Prostate gland (tissue), 2 donors: ENCODE measurements at places on chromosomes 2 and 18.
A peak's percentile ranks its signal among the peaks of the same experiment; 100 is the strongest.

GRCh38 chr18:64271246-64271645 lies 122.4 kb upstream of the LINC00305 start:
- no peak for DNase-seq

DNA sequence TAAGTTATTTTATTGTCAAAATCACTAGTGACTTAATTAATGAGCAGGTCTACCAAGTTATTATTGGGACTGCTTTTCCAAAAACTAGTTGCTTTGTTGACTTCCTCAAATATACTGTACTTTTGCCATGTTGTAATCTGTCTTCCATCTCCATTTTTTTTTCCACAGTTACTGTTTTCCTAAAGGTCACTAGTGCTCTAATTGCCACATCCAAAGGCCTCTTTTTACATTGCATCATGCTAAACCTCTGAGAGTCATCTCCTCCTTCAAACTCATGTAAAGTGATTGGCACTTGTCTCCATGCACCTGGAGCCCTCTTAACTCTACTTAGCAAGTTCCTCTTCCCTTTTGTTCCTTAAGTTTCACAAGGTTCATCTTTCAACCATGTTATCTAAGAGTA lies 11.8 kb downstream of the PMAIP1 start:
- no peak for DNase-seq

DNA sequence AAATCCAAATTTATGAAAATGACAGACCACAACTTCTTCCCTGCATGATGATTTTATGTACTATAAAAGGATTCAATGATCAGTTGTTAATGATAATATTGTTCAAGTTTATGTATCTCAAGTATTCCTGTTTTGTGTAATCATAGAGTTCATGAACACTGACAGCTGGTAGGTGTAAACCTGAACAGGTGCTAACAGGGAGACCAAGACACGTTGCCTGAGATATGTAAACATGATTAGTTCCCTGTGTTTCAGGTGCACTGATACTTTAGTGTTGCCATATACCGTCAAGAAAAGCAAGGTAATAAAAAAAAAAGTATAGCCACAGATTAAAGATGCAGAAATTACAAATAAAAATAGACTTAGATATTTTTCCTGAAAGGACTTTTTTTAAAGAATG lies 131.8 kb downstream of the BAZ2B start:
- no peak for DNase-seq

DNA sequence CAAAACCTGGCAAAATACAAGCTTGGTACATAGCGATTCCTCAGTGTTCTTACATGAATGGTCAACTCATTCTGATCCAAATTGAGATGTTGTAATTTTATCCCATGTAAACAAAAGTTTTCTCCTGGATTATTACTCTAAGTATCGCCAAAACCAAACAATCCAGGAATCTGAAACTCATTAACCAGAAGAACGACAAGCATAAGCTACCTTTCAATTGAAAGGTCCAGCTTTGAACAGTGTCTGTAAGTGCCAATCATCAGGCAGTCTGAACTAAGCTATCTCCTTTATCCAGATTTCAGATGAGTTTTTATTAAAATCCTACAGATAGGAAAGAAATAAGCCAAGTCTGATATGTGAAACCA lies 2.4 kb downstream of the MEX3C start:
- DNase-seq = no peak

DNA sequence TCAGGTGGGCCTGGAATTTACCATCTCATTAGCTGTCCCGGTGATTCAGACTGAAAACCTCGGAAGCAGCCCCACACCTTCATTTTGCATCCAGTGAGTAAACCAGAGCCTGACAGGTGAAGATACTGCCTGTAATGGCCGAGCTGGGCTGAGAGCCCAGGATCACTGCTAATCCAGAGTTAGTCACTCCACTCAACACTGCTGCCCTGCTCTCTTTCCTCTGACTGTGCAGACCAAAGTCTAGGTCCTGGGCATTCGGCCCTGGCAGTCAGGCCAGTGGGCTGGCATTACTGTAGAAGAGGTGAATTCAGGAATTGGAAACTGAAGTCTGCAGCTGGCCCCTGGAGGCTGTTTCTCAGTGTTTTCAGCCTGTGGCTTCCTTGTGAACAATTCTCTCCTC lies 44.3 kb downstream of the TMEM17 start:
- DNase-seq = no peak

GRCh38 chr2:196214156-196214555 lies 42.8 kb upstream of the STK17B start:
- DNase-seq = no peak

GRCh38 chr2:11411768-11412448 lies 54.1 kb downstream of the E2F6 start:
- DNase-seq = peak; percentile 32

- DNase-seq = peak; percentile 33
Observed at GRCh38 chr2:160324161-160324800, 124.2 kb upstream of the ITGB6 start.

- DNase-seq = no peak
Observed at GRCh38 chr2:112516801-112517200, 25.5 kb upstream of the POLR1B start.

DNA sequence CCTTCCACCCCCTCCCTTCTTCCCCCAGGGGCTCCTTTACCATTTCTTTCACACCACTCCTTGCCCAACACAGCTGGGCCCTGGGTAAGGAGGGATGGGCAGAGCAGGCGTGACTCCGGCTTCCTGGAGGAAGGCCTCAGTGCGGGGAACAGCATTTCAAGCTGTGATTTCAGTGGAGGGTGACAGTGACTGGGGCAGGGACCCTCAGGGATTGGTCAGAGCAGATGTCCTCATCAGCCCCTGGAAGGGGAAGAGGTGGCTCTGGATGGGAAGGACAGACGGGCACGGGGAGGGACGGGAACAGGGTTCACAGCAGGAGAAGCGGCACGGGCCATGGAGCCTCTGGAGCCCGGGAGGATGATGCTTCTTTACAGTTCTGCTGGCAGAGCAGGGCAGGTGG lies 130.8 kb upstream of the TWIST2 start:
- DNase-seq = peak; percentile 1

- no peak for DNase-seq
Observed at GRCh38 chr2:5412001-5412400, 280.2 kb upstream of the SOX11 start.

DNA sequence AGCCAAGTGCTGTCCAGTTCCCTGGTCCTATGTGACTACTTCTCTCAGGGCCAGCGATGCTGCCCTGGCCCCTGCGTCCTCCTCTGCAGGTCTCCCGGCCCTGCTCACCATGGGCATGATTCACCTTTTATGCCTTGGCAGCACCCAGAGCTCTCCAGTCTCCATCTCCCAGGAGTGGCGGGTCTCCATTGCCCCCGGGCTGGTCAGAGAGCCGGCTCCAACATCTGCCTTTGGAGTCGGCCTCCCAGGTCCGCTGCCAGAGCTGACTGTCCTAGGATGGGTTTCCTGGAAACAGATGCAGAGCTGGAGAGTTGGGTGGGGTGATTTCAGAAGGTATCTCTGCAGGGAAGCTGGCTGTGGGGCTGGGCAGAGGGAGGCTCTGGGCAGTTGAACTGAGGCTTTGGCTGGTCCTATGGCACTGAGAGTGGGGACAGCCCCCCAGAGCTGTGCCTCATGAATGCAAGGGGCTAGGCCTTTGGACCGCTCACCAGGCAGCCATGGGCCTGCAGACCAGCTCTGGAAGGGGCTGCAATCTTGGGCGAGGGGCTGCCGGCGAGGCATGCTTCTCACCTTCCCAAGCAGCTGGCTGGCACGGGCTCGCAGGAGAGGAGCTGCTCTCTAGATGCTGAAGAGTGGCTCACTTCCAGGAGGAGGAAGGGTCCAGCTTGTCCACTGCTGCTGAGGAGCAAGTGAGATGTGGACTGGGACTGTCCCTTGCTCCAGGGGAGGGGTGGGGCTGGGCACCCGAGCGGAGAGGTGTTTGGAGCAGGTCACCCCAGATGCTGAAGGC lies 59.8 kb upstream of the HS6ST1 start:
- no peak for DNase-seq

DNA sequence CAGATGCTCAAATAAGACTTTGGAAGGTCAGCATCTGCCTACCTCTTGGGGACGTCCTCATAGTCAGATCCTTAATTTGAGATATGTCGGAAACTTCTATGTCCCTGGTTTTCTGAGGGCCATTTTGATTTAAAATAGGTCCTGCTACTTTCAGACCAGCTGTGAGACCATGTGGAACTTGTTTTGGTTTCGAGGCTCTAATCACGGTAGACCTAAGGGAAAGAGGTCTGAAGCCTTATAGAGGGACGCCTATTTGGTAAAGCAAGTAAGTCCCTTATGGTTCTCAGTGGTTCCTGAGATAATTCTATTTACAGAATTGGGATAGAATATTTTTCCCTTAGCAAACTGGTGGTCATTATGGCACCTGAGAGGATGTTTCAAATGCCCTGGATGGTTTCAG lies 75.1 kb downstream of the RFTN2 start:
- no peak for DNase-seq

DNA sequence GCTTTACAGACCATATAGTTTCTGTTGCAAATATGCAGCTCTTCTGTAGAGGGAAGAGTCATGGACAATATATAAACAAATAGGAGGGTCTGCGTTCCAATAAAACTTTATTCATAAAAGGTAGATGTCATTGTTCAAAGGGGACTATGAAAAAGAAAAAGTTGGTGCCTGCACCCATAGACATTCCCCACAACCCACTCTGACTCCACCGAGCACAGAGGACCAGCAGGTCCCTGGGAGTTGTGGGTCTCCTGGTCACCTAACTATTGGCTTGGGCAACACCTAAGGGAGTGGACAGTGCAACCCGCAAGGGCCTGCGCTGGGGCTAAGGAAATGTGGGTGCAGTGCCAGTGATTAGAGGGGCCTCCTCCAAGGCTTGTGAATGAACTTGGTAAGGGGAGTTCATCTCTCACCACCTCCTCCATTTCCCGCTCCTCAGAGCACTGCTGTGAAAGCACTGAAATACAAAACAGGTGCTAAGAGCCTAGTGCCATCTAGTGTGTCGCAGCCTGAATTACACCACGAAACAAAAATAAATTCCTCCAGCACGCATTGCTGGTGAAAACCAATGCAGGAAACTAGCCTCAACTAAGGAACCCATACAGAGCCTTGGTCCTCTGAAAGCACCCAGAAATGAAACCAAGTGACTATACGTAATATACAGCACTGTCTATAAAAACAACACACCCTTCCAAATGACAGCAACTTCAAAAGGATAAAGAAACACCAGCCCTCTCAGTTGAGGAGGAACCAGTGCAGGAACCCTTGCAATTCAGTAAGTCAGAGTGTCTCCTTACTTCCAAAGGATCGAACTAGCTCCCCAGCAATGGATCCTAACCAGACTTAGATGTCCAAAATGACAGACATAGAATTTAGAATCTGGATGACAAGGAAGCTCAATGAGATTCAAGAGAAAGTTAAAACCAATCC lies 166.6 kb downstream of the RNF144A start:
- no peak for DNase-seq

DNA sequence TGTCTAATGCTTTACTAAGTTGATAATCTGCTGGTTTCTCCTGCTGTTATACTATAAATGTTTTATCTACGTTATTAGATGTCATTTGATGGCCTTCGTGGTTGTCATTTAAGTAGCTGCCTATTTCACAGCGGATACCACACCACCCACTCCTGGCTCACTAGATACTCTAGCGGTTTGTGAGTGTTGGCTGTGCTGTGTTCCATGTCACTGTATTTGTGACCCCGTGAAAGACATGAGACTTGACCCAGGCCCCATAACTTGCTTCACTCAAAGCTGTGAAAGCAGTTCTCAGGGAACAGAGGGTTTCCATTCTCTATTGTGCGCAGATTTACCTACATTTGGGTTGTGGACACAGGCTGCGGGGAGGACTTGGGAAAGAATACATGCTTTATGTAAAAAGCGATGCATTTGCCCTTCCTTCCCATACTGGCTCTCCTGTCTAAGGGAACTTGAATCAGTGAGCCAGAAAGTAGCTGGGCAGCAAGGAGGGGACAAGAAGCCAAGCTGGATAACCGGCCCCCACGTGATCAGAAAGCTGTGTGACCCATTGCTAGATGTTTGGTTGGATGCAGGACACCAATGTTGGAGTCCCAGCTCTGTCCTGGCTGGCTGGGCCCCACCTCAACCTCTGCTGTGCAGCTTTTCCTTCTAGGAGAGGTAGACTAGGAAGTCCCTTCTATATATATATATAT lies 52.2 kb downstream of the PLB1 start:
- no peak for DNase-seq

DNA sequence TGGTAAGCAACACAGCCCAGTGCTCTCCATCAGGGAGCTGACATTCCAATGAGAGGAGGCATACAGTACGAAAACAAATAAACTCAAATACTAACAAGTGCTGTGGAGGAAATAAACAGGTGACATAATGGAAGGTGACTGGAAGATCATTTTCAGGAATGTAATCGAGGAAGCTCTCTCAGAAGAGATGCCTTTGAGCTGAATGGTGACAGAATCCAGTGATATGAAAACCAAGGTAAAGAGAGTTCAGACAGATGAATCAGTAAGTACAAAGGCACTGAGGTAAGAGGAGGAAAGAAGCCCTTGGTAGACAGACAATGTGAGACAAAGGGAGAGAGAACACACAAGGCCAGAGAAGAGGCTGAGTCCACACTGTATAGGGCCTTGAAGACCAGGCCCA lies 252.1 kb downstream of the LRATD1 start:
- no peak for DNase-seq

DNA sequence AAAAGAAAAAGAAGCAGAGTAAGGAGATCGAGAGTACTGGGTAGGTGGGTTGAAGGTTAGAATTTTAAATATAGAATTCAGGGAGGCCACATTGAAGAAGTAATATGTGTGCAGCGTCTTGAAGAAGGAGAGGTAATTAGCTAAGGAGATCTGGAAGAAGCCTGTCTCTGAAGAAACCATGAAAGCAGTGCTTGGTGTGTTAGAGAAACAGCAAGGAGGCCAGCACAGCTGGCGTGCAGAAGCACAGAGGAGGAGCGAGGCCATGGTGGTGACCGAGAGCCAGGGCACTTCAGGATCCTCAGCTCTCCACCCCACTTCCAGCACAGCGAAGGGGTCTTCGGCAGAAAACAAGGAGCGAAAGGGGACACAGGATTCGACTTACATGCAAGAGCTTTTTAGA lies 305.8 kb downstream of the STK39 start:
- DNase-seq = no peak

DNA sequence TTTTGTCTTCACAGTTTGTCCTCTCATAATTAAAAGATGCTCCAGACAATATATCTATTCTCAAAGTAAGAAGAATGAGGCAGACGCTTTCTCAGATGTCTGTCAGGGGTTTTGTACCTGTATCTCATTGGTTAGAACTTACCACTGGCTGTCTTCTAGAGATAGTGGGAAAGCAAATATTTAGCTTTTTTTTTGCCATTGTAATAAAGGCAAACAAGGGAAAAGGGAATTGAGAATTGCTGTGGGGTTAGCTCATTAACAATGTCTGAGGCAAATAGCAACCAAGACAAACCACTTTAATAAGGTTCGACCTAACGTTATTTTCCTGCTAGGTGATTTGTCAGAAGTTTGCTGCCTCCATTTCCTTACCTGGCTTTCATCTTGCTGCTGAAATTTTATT lies 30.0 kb downstream of the ZNF638 start:
- no peak for DNase-seq

- no peak for DNase-seq
Observed at GRCh38 chr2:204583773-204584172, 38.5 kb downstream of the PARD3B start.

GRCh38 chr2:239245872-239246721 lies 154.7 kb downstream of the HDAC4 start:
- DNase-seq = peak; percentile 58
